ENCODE measurements at places on chromosomes 7 and 10.

- DNase-seq: no peak
Measured at GRCh38 chr10:71631007-71631861, 88.3 kb downstream of the C10orf105 start.

GRCh38 chr7:23956772-23957576 lies 247.0 kb downstream of the STK31 start:
- peak; percentile 77 for DNase-seq

- no peak for DNase-seq
Measured at GRCh38 chr10:17353568-17354300, 100.7 kb downstream of the ST8SIA6 start.

DNA sequence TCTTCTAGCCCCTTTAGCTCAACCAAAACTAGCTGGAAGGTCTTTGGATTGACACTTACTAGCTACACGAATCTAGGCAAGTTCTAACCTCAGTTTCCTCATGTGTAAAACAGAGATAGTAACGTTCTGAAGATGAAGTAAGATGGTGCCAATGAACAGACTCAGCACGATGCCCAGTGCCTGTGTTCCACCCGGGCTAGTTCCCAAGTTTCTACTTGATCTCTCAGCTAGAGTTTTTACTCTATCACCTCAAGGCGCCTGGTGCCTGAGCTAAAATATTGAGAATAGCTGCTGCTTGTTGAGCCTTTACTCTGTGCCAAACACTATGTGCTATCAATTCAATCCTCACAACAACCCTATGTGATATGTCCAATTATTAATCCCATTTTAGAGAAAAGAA lies 1.4 kb upstream of the PPP1R3C start:
- DNase-seq: no peak

- no peak for DNase-seq
Measured at GRCh38 chr10:11162828-11163599, 145.3 kb downstream of the CELF2 start.

GRCh38 chr10:77310288-77310840 lies 327.2 kb downstream of the KCNMA1 start:
- DNase-seq: no peak

GRCh38 chr10:95834406-95834805 lies 73.4 kb upstream of the CC2D2B start:
- DNase-seq: no peak

DNA sequence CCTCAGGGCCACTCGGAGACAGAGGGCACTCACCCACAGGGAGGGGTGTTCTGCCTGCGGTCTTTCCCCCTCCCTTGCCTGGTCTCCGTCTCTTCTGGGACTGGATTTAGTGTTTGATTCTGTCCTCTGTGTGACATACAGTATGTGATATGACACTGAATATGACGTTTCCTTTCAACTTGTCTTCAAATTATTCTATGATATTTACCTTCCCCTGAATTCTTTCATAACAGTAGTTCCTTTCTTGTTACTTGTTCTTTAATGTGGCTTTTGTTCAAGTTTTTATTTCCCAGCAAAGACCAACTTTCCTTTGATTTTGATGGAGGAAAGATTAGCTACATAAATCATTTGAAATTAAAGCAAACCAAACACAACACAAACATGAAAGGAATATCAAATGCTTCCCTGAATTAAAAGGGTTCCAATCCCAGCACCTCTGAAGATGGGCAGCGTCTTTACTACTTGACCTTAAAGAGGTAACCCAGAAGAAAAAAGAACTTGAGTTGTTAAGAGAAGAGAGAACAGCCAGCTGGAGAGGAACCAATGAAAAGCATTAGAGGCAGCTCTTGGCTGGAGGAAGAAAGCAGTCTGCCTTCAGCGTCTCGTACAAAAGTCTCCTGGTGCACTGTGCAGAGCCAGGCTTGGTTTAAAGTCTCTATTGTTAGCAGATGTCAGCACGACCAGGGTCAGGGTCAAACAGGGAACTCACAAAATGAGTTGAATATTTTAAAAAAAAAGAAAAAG lies 18.3 kb upstream of the RHEB start:
- no peak for DNase-seq

DNA sequence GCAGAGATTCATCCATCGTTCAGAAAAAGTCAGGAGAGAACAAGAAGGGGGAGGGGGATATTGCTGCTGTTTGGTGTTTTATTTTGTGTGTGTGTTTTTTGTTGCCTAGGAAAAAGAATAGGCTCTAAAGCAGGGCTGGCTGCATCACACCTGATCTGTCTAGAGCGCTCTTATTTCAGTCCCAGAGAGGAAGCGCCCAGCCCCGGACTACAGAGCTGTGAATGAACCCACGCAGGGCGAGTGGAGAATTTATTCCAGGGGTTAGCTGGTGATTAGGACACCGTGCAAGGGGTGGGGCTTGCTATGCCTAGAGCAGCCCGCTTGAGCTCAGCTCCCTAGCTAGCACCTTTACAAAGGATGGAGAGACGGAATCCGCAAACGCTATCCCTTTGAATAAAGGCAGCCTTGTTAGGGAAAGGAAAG lies 621 bp upstream of the FAM13C start:
- no peak for DNase-seq

DNA sequence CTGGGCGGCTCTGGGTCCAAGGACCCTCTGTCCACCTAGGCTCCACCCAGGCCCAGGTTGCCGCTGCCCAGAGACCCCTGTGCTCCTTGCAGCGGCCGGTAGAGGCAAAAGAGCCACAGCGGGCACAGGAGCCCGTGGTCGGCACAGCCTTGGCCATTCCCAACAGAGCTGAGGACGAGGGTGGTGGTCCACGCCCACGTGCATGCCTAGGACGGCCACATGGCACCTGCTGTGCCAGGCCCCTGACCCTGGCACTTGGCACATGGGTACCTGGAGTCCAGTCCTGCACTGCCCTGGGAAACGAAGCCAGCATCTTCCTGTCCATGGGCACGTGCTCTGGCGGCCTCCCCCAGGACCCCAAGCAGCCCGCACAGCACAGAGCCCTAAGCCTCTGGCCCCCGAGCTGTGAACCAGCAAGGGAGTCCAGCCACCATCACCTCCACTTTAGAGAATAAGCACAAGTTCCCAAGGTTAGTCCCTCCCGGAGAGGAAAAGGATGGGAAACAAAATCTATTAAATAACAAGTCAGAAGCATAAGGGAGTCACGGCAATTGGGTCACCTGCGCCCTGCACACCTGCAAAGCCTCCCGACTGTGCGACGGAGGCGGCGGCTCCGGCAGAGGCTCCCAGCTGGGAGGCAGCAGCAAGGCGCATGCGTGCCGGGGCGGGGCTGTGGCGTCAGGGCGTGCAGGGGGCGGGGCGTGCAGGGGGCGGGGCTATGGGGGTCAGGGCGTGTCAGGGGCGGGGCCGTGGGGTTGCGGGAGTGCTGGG lies 59.1 kb downstream of the STK32C start:
- DNase-seq: peak; percentile 71

- no peak for DNase-seq
Measured at GRCh38 chr10:1130995-1131790, 75.0 kb downstream of the WDR37 start.

DNA sequence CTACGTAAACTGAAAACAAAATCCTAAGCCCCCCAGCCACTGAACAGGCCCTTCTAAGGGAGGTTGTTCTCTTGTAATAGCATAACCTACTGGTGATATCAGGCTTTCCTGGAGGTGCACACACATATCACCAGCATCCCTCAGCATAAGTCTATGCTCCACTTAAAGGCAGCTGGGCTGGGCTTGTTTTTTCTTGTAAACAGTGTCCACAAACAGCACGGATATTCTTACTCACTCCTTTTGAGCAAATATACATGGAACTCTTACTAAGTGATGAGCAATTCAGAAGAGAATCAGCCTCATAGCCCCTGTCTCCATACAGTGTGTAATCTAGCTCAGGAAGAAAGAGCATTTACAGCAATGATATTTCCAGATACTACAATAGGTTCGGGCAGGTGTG lies 2.4 kb downstream of the LRIT1 start:
- DNase-seq: no peak

DNA sequence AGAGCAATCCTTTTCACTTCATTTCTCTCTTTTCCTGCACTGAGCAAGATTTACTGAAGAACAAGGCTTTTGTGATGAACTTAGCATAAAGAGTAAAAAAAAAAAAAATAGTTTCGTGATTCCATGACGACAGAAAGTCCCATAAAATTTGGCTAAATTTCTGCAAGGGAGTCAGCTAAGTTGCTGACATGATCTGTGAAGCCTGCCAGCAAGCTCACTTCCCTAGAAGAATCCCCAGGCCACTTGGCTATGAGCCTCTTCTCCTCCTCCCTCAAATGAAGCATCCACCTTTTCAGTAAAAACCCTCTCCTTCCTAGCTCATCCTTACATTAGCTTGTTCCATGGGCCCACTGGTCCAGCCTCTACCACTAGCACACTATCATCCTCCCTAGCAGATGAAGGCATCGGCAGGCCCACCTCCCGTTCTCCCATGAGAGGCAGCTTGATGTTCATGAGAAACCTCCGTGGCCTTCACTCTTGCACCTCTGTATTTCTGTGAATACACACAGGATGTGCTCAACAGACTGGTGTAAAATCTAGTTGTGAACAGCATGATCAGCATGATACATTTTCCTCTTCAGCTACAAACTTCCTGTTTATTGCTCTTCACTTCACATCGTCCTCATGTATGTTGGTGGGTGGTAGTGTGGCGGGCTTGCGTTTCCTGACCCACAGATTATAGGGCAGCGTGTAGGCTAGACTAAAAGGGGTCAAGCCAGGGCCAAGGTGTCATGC lies 30.9 kb downstream of the GIMAP8 start:
- DNase-seq: no peak

- no peak for DNase-seq
Measured at GRCh38 chr10:91590904-91591796, 41.7 kb downstream of the PPP1R3C start.

DNA sequence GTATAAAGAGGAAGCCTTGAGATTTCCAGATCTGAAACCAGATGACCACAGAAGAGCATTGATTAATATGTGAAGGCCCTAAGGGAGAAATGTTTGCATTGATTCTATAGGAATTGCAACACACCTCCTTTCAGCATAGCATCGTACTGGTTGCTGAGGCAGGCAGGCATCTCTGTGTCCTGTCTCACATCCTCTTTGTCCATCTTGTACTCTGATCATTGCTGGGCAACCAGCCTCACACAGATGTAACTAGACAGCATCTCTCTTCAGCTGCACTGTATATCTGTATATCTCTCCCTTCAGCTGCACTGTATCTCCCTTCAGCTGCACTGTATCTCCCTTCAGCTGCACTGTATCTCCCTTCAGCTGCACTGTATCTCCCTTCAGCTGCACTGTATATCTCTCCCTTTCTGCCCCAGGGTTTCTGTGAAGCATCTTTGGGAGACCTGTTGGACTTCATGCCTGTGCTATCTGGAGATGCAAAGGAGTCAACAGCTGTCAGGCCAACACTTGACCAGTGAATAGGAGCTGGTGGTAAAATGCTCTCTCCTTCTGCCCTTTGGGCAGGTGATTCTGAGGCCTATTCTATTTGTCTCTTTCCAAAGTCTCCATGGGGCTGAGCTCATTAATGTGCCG lies 40.3 kb downstream of the TMEM178B start:
- no peak for DNase-seq

DNA sequence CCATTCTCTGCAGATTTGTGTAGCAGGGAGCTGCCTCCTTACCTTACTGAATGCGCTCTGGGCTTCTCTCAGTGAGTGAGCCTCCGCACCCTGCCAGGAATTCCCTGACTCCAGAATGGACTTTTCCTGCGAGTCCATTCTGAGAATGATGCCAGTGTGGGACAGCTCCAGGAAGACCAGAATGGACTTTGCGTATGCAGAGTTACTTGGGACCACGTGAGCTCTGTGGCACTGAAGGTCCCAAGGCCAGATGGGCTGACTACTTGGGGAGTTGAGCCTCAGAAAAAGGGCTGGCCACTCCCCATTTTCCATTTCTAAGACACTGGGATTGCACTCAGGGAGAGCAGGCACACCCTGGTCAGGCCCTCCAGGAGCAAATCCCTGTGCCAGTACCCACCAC lies 324.7 kb upstream of the ZMIZ1 start:
- DNase-seq: no peak

DNA sequence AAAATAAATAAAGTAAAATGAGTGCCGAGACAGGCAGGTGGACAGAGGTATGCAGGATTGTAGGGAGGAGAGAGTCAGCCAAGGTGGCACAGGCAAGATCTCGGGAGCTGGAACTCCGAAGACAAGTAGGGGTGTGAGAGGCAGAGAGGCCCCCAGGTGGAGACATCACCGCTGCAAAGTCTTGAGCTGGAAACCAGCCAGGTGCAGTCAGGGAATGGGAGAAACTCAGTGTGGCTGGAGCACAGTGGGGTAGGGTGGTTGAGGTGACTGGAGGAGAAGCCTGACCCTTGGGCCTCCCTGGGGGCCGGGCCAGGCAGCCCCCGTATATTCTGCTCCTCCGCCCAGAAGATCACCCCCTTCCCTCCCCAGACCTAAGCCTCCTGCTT lies 4.2 kb downstream of the EPHB4 start:
- DNase-seq: no peak

- DNase-seq: no peak
Measured at GRCh38 chr7:101465576-101466196, 103.0 kb downstream of the COL26A1 start.

DNA sequence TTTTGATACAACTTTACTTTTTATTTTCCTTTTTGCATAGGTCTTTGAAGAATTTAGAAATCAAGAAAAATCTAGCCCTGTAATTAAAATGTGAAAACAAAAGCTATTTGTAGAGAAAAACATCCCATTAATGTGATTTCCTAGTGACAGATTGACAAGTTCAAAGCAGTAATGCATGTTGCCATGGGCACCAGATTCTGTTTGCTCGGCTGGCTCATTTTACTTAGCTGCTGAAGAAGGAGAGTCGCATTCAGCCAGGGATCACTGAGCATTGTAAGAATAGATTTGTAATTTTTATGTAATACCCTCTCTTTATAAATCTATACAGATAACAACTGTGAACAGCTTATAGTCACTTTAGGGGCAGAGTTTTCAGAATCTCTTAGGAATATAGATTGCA lies 28.5 kb downstream of the DNAJB9 start:
- no peak for DNase-seq

DNA sequence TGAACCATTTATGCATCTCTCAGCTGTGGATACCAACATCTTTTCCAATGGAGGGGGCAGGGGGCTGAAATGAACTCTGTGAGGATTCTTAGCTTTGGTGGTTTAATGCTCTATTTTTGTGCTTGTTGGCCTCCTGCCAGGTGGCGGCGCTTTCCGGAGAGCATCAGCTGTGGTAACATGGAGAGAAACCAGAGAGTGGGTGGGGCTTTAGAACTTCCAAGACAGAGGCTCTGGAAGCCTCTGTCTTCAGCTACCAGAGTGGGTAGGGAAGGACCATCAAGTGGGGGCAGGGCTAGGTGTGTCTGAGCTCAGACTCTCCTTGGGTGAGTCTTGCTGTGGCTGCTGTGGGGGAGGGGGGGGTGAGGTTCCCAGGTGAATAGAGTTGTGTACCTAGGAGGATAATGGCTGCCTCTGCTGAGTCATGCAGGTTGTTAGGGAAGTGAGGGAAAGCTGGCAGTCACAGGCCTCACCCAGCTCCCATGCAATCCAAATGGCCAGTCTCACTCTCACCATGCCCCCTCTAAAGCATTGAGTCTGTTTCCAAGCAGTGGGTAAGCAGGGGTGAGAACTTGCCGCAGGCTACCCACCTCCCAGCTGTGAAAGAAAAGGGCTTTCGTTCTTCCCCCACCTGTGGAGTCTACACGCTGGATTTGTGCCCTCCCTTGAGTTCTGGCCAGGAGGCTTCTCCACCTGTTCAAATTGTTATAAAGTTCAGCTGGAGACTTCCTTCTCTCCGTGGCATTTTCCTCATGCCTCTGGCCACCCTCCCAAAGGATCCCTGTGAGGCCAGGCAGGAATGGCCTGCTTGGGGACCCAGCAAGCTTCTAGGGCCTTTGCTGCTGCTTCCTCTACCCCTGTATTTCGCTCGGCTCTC lies 527.0 kb downstream of the NEBL start:
- no peak for DNase-seq

GRCh38 chr7:51019191-51019844 lies 236.6 kb upstream of the GRB10 start:
- peak; percentile 47 for DNase-seq

- no peak for DNase-seq
Measured at GRCh38 chr7:130379532-130379920, 768 bp upstream of the CPA1 start.

All from PC-9 (cell line).